ENCODE measurements at places on chromosomes 6 and 20. TPM values are rescaled to one million over a fixed set of nuclear protein-coding genes. Genes with fewer than 3 reads are reported as not detected.

GRCh38 chr6:148572676-148573335 lies 174.0 kb upstream of the UST start:
- no peak overlapping the region for H3K27ac ChIP-seq
- DNase-seq, result no peak
- peaks cover 3% of the 10 kb centered on the region for H3K27me3 ChIP-seq
- H3K36me3 ChIP-seq, result no peaks in the 10 kb centered on the region
- H3K4me3 ChIP-seq, result no peak overlapping the region
- no peaks in the 10 kb centered on the region for H3K4me1 ChIP-seq

GRCh38 chr6:90126181-90126580 lies 170.5 kb downstream of the BACH2 start:
- DNase-seq, result no peak
- H3K27ac ChIP-seq, result no peak overlapping the region
- no peaks in the 10 kb centered on the region for H3K36me3 ChIP-seq
- no peaks in the 10 kb centered on the region for H3K27me3 ChIP-seq
- H3K4me1 ChIP-seq, result no peaks in the 10 kb centered on the region

GRCh38 chr20:4012589-4012988 lies 2.8 kb downstream of the RNF24 start:
- H3K4me3 ChIP-seq, result no peak overlapping the region
- H3K36me3 ChIP-seq, result no peaks in the 10 kb centered on the region
- H3K27ac ChIP-seq, result peak overlapping the region; percentile 86
- no peaks in the 10 kb centered on the region for H3K27me3 ChIP-seq

GRCh38 chr6:44052419-44053023 lies 74.7 kb downstream of the MRPL14 start:
- peaks cover 72% of the 10 kb centered on the region for H3K4me1 ChIP-seq
- no peak overlapping the region for H3K4me3 ChIP-seq
- no peak for DNase-seq
- H3K27me3 ChIP-seq, result no peaks in the 10 kb centered on the region

GRCh38 chr20:38172408-38172807 lies 7.3 kb upstream of the TGM2 start:
- H3K36me3 ChIP-seq, result no peaks in the 10 kb centered on the region
- H3K4me1 ChIP-seq, result peaks cover 15% of the 10 kb centered on the region
- H3K27me3 ChIP-seq, result no peaks in the 10 kb centered on the region
- no peak overlapping the region for H3K4me3 ChIP-seq
- no peak for DNase-seq
- H3K27ac ChIP-seq, result no peak overlapping the region

GDAP1L1 gene
- 0.19 TPM for total RNA-seq
